ENCODE measurements at places on chromosomes 6 and 20. TPM values are rescaled to one million over a fixed set of nuclear protein-coding genes. Genes with fewer than 3 reads are reported as not detected.

Gene HACE1
- 13.7 TPM for total RNA-seq

Gene CD93
- not detected for total RNA-seq

Gene OR12D3
- total RNA-seq = not detected

Gene TRDN
- not detected for total RNA-seq

Gene PCSK2
- not detected for total RNA-seq

Gene PRR18
- total RNA-seq = not detected

Gene MPC1
- total RNA-seq = 22.7 TPM

Gene ERVFRD-1
- total RNA-seq = not detected

Gene FUCA2
- 95.8 TPM for total RNA-seq

Gene SLC32A1
- not detected for total RNA-seq

Gene BTNL2
- not detected for total RNA-seq

Gene PACSIN1
- not detected for total RNA-seq

Gene FOXF2
- not detected for total RNA-seq

Gene SCRT2
- not detected for total RNA-seq

Data from LHCN-M2 (cell line).